Suppressor macrophage (primary cell): ENCODE measurements at places on chromosomes 4 and X.

GRCh38 chr4:143701365-143701764 lies 890 bp upstream of the FREM3 start:
- no peak for DNase-seq

- no peak for DNase-seq
Measured at GRCh38 chrX:121581885-121582284, 534.5 kb downstream of the GLUD2 start.

DNA sequence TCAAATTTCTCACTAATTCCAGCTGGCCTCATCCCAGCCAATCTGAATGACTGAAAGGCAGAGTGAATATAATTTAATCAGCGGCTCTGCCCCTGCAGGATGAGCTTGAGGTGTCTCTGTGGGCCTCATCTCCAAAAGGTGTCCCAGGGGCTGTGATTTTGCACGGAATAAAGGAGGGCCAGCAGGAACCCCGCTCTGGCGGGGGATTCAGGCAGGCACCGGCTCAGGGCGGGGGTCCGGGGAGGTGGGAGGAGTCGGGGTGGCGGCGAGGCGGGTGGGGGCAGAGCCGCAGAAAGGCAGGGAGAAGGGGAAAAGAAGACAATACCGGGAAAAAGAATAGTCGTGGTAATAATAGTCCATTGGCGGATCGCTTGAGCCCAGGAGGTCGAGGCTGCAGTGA lies 16.0 kb upstream of the ERCC6L start:
- no peak for DNase-seq

DNA sequence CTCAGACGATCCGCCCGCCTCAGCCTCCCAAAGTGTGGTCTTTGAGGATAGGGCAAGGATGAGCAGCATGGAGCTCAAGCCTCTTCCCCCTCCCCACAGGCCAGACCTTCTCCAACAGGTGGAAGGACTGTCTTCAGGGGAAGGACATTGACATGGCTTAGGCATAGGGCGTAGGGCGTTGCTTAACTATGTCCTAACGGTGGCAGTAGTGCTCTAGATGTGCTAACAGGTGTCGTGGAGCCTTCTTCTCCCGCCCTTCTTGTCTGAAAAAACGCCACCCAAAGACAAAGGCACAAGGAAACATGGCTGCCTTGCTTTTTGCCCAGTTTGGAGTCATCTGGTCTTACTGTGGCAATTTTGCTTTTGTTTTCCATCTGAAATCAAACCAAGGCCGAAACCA lies 219.8 kb downstream of the OR13H1 start:
- no peak for DNase-seq

DNA sequence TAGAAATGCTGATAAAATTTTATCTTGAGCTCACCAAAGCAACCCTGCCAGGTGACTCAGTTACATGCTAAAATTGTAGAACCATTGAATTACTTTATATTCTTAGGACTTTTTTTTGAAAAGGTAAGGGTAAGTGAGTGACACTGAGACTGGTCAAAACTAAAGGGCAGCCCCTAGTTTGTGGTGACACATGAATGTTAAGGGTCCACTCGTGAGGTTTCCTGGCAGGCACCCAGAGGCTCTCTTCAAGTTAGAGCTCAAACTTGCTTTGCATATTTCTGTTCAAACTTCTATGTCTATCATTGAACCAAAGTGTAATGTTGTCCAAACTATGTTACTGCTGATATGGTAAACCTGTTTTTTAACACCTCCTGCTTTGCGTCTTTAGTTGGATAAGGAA lies 30.5 kb downstream of the TMPRSS11D start:
- DNase-seq, result no peak

- DNase-seq, result peak; percentile 31
Measured at GRCh38 chrX:47610511-47610910, 9.1 kb downstream of the SYN1 start.

GRCh38 chrX:86002076-86002896 lies 45.1 kb downstream of the CHM start:
- no peak for DNase-seq

DNA sequence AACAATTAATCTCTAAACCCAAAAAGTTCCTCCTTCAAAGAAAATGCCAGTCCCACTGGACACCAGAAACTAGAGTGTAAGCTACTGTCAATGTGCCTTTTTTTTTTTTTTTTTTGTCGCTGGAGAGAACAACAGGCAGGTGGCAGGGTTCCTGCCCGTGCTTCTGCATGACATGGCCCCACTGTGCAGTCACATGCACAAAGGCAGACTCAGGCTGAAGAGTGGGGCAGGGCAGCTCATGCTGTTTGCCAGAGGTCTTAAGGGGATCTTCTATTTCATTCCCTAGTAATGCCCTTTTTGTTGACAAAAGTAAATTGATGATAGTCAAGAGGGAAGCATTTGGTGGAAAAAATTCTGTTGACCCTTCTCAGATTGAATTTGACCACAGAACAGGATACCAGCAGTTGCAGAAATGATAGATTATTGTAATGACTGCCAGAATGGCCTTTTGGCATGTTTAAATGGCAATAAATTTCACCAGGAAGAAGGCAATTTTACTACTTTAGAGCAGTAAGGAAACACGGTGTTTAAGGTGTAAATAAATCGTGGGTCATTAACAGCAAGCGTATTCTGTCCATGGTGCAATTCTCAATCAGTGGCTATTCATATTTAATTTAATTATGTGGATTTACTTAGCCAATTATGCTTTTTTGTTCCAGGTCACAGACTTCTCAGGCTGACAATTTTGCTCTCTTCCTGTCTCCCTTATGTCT lies 80.9 kb downstream of the NKX6-1 start:
- DNase-seq, result no peak

- no peak for DNase-seq
Measured at GRCh38 chr4:45944000-45944399, 179.9 kb downstream of the GABRG1 start.

- DNase-seq, result no peak
Measured at GRCh38 chr4:6956434-6957147, 47.0 kb downstream of the TBC1D14 start.

DNA sequence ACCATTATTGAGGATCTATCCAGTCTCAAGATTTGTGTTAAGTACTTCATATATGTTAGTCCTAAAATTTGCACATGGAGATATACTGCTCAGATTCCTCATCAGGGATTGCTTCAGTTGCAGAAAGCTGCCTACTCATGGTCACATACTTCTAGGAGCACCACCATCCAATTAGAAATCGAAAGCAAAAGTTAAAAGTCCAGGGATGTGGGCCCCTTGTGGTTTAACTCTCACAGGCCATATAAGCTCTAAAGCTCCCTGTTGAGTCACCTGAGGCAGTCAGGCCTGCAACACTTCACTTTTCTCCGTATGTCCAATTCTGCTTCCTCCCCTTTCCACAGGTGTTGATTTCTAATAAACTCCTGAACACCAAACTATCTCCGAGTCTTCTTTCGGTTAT lies 84.2 kb downstream of the CNOT6L start:
- DNase-seq, result peak; percentile 46

- DNase-seq, result no peak
Measured at GRCh38 chr4:142088906-142089305, 452.5 kb downstream of the IL15 start.

GRCh38 chr4:40152637-40153036 lies 44.2 kb upstream of the RHOH start:
- no peak for DNase-seq

DNA sequence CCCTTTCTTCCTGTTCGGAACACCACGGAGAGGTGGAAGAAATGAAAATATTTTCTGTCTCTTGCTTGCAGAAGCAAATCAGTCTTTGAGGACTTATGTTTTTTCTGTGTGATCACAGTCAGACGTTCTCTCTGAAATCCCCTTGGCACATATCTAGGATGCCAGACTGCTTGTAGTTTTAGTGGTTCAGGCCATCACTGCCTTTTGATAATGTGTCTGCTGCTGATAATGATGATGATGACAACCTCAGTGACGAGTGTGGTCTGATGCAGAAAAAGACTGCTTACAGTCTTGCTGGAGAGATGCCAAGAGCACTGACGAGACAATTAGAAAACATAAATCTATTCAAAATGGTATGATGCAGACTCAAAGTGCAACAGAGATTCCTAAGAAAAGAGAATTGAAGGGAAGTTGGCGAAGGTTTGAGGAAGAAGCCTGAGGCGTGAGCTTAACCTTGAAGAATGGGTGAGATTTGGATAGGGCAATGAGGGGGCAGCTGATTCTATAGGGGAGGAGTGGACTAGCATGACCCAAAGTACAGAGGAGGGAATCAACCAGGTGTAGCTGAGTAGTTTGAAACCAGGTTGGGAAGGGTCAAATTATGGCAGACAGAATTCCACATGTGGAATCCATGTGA lies 7.9 kb downstream of the RAB33A start:
- peak; percentile 8 for DNase-seq

- DNase-seq, result no peak
Measured at GRCh38 chr4:42709392-42710065, 52.6 kb upstream of the ATP8A1 start.

- DNase-seq, result no peak
Measured at GRCh38 chr4:105714932-105715331, 6.3 kb downstream of the GSTCD start.

- DNase-seq, result peak; percentile 34
Measured at GRCh38 chrX:130575831-130576389, 174.1 kb downstream of the RBMX2 start.

GRCh38 chr4:39976945-39977488 lies 694 bp downstream of the PDS5A start:
- DNase-seq, result peak; percentile 51

GRCh38 chr4:1323635-1324442 lies 23.2 kb upstream of the UVSSA start:
- no peak for DNase-seq

GRCh38 chr4:55358668-55359067 lies 12.6 kb downstream of the SRD5A3 start:
- DNase-seq, result peak; percentile 83

- DNase-seq, result no peak
Measured at GRCh38 chr4:113153529-113154101, 104.2 kb downstream of the ANK2 start.

DNA sequence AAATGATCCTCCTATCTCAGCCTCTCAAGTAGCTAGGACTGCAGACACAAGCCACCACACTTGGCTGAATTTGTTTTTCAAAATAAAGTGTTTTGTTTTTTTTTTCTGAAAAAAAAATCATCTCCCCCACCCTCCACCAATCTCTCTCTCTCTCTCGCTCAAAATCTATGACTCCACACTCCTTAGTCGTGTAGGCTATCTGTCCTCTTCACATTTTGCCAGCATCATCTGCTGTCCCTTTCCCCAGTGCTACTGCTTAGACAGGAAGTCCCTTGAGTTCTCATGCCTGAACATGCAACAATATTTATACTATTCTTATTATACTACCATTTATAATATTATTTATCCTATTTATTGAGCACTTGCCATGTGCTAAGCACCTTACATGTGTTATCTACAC lies 80.7 kb upstream of the TMEM164 start:
- no peak for DNase-seq

- DNase-seq, result peak; percentile 66
Measured at GRCh38 chrX:155334486-155335336, at the start of gene CLIC2. Gene CLIC2, minus strand, starts transcription at chrX:155334614. Its CDS starts 187 bp downstream, at chrX:155334427.

DNA sequence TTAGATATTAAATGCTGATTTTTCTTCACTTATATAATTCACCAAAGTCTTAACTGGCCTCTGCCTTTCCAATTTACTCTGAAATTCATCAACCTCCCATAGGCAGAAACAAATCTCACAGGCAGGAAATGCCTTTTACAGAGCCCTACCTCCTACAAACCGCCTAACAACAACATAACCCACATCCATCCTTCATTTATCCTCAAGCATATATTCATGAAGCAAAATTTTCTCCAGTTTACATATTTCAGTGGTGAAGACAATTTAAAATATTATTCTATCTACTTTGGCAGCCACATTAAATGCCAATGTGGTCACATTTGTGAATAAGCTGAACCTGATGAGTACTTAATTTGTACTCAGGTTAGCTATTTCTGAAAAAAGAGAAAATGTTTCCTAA lies 30.3 kb downstream of the SEPSECS start:
- no peak for DNase-seq

GRCh38 chr4:154562697-154563254 lies at the start of gene FGB:
Gene FGB, plus strand, starts transcription at chr4:154563011. Its CDS starts 8 bp downstream, at chr4:154563019.
- no peak for DNase-seq

GRCh38 chrX:150455215-150455608 lies 92.1 kb downstream of the MAMLD1 start:
- no peak for DNase-seq

DNA sequence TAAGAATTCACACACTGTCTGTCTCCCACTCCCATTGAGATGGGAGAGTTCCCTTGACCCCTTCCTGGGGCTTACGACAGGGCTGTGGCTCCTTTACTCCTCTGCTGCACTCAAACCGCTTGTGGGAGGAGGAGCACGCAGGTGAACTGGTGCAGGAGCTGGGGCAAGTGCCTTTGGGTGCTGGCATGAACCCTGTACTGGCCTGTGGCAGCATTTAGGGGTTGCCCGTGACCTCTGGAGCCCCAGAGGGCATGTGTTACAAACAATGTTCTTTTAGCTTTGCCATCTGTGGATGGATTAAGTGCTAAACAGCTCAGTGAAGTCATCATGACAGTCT lies 21.8 kb upstream of the FTHL17 start:
- DNase-seq, result no peak

GRCh38 chr4:184817494-184818215 lies 8.1 kb downstream of the ACSL1 start:
- DNase-seq, result no peak

DNA sequence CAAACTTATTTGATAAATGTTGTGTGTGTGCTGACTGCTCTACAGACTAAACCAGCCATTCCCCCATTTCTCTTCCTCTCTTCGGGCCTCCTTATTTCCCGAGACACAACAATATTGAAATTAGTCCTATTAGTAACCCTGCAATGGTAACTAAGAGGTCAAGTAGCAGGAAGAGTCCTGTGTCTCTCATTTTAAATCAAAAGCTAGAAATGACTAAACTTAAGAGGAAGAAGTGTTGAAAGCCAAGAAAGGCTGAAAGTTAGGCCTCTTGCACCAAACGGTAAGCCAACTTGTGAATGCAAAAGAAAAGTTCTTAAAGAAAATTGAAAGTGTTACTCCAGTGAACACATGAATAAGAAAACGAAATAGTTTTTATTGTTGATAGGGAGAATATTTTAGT lies 357.8 kb upstream of the SLC7A11 start:
- DNase-seq, result no peak

GRCh38 chrX:107374831-107375230 lies 74.6 kb upstream of the FRMPD3 start:
- DNase-seq, result no peak

DNA sequence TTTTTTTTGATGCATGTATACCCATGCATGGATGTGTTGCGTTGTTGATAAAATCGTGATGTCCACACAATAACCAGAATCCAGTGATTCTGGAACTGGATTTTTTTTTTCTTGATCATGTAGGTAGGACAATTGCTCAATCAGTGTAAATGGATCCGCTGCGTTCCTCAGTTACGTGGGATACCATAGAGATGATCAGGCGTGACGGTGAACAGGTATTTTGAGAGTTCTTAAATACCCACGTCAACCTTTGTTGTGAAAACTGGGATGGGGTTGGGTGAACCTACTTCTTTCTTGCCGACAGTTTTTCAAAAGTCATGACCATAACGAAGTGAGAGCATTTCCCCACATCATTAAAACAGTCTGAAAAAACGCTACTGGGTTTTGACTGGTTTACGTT lies 913 bp upstream of the SMIM10L2A start:
- no peak for DNase-seq

DNA sequence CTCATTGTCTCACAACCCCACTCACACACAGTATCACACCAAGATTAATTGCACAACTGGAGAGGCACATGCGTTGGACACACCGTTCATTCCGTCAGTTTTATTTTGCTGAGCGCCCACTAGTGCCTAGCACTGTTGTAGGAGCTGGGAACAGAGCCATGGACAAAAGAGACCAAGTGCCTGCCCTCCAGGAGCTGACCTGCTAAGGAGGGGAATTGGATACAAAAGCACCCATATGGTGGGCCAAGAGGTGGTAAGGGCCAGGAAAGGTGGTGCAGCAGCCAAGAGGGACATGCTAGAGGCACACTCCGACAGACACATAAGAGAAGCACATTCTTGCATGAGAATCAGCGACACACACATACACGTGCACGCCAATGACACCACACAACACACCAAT lies 705 bp upstream of the CRMP1 start:
- no peak for DNase-seq
